ENCODE measurements at places on chromosomes 3 and 15.

DNA sequence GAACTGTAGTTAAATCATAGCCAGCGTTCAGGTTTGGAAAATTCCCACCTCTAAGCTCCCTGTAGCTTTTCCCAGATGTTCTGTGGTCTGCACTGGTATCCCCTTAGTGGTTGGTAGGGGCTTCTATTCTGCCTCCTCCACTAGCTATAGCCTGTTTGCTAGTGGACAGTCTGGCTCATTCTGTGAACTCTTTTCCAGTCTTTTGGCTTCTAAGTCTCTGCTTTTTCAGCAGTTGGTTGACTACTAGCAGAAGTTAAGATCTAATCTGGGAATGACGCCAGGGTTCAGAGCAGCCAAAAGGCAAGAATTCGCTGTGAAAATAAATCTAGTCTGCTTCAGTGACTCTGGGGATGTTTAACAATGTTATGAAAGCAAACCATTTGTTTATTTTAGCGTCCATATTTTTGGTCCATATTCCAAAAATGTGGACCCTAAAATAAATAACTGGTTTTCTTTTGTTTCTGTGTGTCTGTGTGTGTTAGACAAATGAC is 73.7 kb upstream of the WDR72 start:
- no peak for DNase-seq

DNA sequence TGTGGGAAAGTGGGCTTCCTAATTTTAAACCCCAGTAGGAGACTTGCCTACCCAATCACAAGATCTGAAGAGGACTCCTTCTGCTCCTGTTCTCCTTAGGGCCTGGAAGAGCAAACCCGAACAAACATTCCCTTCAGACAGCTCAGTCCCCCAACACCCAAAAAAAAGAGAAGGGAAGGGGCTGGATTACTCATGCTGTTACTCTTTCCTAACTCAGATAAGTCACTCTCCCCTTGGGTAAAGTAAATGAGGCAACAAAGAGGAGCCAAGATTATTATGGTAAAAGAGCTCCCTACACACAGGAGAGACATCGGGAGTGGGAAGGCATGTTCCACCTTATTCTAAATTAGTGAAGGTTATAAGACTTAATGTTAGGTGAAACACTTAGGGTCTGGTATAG is 18.1 kb upstream of the LEKR1 start:
- DNase-seq = no peak

DNA sequence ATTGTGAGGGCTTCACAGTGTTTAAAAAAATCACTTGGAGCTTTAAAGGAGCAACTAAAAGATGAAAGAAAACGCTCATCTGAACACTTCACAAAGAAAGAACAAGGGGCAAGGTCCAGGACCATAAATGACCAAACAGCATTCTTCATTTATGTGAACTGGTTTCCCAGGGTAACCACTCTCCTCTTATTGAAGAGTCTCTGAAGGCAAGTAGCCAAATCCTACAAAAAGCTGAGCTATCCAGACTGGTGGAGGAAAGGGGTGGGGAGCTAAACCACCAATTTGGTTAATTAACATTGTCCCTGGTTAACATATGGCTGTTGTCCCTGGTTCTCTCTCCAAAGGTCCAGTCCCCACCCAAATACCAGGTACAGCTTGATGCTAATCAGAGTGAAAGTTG is 58.1 kb downstream of the OSBPL10 start:
- no peak for DNase-seq

GRCh38 chr3:98262046-98262445 is 2.0 kb upstream of the OR5H6 start:
- DNase-seq = no peak

DNA sequence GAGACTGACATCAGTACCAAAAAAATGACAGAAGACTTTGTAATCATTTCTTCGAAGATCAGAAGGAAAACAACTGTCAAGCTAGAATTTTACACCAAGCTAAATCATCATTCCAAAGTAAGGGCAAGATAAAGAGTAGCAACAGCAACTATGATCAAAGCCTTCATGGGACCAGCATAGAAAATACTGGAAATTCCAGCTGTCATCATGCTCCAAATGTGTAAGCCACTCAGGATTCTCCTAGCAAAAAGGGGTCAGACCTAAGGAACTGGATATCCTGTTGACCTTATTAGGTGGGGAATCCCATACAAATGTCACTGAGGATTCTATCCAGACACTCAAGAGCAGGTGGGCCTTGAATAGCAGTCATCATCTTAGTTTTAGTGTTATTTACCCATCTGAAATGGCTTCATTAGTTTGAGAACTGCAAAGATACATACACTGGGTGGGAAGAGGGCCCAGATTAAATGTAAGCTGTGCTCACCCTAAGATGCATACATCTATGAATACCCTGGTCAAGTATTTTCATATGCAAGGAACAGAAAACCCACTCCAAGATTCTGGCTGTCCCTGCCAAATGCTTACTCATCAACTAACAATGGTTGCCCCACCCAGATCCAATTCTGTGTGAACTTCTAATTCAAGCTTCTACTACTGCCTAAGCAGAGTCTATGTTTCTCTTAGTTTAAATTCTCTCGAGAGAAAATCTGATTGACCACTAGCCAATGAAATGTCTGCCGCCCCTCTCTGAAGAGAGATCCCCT is 33.5 kb downstream of the CLDN18 start:
- DNase-seq = peak; percentile 31

- no peak for DNase-seq
Measured at GRCh38 chr3:50714946-50715345, 40.2 kb downstream of the DOCK3 start.

DNA sequence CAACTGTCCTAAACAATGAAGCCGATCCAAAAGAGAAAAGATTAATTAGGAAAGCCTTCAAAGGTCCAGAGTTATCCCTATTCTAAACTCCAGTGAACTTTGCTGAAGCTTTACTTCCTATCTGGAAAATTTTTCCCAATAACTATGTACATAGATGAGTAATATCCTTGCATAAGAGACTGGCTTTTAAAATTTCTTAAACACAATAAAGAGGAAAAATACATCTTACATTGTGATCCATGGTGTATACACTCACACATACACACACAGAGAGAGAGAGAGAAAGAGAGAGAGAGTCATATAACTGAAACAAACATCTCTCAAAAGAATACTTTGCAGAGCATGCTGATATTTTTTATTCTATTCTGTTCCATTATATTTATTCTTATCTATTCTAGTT is 20.0 kb downstream of the SPTSSB start:
- DNase-seq = no peak

GRCh38 chr3:56758539-56758981 is 43.2 kb downstream of the ARHGEF3 start:
- peak; percentile 83 for DNase-seq

DNA sequence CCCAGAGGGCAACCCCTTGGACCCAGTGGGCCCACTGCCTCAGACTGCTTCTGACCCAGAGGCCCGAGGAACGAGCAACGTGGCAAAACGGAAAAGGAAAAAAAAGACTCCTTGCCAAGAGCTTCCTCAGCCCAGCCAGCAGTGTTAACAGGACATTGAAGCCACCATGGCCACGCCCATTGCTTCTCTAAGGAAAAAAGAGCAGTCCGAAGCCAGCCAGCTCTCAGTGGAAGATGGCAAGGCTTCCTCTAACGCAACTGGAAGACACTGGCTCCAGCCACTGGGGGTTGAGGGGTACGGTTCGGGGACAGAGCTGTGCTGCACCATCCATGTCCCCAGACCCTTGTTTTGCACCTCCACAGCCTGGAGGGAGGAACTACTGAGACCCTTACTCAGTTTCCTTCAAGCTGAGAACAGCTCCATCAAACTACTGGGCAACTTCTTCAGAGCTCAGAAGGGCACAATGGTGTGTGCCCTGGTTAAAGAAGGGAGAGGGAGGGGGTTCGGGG is 10.7 kb downstream of the BMF start:
- no peak for DNase-seq

DNA sequence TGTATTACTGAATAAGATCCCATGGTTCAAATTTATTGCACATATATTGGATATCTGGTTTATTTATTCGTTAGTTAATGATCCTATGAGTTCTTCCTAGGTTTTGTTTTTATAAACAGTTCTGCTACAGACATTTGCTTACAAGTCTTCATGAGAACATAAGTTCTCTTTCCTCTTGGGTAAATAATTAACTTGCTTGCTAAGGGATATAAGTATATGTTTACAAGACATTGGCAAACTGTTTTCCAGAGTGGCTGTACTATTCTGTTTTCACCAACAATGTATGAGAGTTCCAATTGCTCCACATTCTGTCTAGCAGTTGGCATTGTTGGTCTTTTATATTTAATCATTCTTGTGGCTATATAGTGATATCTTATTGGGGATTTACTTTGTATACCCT is 341.8 kb upstream of the GBE1 start:
- DNase-seq = no peak

GRCh38 chr15:66894986-66895780 is 170.2 kb upstream of the SMAD3 start:
- no peak for DNase-seq

DNA sequence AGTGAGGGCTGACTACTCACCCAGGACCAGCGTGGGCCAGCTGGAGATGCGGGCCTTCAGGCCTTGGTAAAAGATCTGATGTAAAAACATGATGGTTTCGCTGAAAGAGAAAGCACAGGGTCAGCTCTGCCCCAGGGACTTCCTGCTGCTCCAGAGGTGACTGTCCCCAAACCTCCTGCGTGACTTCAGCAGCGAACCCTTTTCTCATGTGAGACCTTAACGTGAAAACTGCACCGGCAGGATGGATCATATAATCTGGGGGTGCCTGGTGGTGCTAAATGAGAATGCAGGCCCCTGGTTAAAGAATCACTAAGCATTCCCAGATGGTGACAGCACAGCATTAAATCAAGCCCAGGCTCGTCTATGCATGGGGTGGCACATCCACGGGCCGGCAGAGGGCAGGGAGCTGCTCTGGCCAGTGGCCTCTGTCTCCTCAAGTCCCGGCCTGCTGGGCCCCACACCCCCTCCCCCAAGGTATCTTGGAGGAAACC is 55.4 kb downstream of the RASGRF1 start:
- no peak for DNase-seq

GRCh38 chr3:110612045-110612444 is 459.6 kb upstream of the NECTIN3 start:
- DNase-seq = no peak

GRCh38 chr3:173225351-173225750 is 84.3 kb upstream of the SPATA16 start:
- no peak for DNase-seq

DNA sequence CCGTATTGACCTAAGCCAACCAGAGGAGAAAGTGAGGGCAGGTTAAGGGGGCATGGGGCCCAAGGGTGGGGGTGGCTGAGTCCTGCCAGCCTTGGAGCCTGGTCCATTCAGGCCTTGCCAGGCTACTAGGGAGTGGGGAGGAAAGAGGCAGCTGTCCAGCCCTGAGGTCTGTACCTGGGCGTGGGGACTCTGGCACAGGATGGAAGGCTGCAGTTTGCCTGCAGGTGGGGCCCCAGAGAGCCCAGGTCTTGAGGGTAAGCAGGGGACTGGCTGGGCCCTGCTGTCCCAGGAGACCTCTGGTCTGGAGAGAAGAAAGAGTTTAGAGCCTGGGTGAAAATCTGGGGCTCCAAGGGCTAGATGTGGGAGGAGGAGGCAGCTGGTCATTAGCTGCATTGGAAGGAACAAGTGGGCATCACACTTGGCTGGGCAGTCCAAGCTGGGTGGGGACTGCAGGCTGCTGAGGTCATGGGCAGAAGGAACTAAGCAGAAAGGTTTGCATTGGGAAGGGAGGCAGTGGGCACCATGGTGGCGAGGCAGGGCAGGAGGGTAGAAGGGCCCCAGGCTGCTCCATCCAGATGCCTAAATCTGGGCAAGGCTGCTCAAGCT is 108.4 kb downstream of the OXNAD1 start:
- DNase-seq = no peak

DNA sequence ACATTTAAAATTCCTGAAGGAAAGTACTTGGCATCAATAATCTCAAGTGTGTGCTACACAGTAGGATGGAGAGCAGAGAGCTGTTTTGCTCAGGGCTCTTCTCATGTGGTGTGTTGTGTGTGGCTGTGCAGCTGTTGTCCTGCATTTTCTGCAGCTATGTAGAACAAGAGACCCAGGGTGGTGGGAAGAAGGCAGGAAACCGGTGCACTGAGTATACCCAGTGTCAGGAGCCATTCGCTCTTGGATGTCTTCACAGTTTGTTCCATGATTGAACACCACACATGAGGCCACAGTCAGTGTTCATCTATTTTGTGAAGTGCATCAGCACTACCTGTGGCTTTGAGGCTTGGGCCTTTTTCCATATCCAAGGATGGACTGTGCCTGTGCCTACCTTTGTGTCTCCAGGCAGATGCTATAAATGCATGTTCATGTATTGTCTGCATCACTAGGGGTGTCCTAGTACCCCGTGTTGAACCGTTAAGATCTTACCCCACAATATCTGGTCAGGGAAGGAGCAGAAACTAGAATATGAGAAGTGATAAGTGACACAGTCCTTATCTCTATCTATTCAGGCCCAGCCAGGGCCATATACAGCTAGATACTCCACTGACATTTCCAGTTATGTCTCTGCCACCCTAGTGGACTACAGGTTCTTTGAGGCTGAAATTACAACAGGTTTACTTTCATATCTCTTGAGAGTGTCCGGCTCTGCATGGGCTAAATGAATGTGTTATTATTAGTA is 194.3 kb downstream of the NR2F2 start:
- no peak for DNase-seq

- DNase-seq = no peak
Measured at GRCh38 chr3:69116897-69117296, 5.5 kb downstream of the LMOD3 start.

GRCh38 chr15:34271493-34271892 is 46.7 kb downstream of the EMC4 start:
- peak; percentile 75 for DNase-seq

GRCh38 chr3:125010393-125010792 is 45.4 kb downstream of the HEG1 start:
- no peak for DNase-seq

DNA sequence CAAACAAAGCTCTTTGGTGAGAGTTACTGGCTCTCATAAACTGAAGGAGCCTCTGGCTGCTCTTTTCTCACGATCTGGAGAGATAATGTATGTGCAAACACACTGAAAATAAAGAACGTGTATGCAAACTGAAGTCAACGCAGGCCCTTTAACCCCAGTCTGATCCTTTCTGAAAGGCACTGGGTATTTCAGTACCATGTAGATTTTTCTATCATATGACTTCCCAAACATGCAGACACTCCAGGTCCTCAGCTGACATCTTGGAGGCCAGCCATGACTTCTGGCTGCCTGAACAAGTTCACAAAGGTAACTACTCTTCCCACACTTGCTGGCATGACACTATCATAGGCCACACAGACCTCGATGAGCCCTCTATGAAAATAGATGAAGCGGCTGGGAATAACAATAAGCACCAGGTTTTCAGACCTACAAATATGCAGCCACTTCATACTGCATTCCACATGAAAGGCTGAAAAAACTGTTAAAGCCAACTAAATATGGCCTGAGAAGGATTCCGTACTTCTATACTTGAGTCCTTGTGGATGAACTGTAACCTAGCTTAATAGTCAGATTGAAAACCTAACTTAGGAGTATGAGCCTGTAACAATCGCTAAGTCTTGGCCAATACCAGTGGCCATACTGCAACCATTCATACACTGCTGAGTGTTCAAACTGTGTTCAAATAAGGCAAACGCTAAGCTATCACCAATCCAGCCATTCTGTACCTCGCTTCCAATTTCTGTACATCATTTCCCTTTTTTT is 121.3 kb downstream of the THRB start:
- no peak for DNase-seq

GRCh38 chr15:54789376-54789775 is 407.4 kb downstream of the RSL24D1 start:
- DNase-seq = no peak
